ENCODE measurements at places on chromosomes 3 and 15.

GRCh38 chr15:91482799-91483198, 370.7 kb upstream of the SLCO3A1 start:
- no peaks in the 10 kb centered on the region for H3K27me3 ChIP-seq
- H3K27ac ChIP-seq, result no peak overlapping the region
- H3K36me3 ChIP-seq, result no peaks in the 10 kb centered on the region

GRCh38 chr3:106135451-106136160, 266.8 kb upstream of the CBLB start:
- DNase-seq, result no peak
- H3K4me1 ChIP-seq, result no peaks in the 10 kb centered on the region
- H3K36me3 ChIP-seq, result no peaks in the 10 kb centered on the region
- no peak overlapping the region for H3K27ac ChIP-seq

DNA sequence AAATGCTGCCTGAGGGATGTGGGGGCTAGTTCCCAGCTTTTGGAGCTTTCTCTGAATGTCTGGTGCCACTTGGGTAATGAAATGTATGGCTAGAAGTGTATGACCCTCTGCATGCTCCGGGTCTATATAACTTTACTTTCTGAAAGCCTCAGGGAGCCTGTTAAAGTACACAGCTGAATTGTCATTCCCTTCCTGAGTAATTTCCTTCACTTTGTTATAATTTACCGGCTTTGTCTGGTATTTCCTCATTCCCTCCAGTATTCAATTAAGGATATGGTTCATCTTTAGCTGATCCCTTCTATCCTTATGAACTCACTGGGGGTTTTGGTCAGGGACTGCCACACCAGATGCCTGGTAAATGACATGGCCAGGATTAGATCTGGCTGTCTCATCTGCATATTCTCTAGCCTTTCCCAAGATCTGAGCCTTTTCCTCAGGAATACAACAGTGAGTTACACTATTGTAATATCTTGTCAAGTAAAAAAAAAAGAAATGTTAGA, 620.3 kb downstream of the ZPLD1 start:
- H3K27ac ChIP-seq, result no peak overlapping the region
- H3K4me1 ChIP-seq, result no peaks in the 10 kb centered on the region
- DNase-seq, result no peak
- H3K36me3 ChIP-seq, result no peaks in the 10 kb centered on the region

DNA sequence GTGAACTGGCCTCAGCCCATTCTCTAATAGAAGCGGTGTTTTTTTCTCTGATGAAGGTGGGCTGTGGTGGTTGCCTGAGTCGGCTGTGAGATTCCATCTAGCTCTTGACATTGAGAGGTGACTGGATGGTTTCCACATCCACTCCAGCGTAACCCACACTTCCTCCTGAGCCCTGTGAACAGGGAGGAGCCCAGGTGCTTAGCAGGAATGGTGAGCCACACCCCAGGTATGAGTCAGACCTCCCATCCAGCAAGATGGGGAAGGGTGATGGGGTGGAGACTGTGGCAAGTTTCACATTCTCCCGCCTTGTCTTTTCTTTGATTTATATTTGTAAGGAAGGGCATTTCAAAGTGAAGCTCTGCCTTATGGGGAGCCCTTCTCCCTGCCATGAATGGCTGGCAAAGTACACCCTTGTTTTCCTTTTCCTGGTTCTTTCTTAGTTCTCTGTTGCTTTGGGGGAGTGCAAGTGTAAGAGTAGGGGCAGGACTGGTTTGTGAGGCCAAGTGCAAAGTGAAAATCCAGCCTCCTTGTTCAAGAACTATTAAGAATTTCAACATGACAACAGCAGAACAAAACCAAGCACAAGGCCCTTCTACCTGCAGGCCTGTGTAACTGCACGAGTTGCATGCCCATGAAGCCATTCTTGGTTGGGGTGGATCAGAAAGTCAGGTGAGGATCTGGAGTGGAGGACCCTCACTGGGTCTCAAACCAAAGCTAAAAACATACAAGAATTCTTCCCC, 4.6 kb upstream of the TPRG1 start:
- H3K4me3 ChIP-seq, result no peak overlapping the region
- no peaks in the 10 kb centered on the region for H3K4me1 ChIP-seq
- H3K27ac ChIP-seq, result no peak overlapping the region
- no peaks in the 10 kb centered on the region for H3K36me3 ChIP-seq
- DNase-seq, result no peak
- no peaks in the 10 kb centered on the region for H3K27me3 ChIP-seq

- no peak overlapping the region for H3K27ac ChIP-seq
- no peaks in the 10 kb centered on the region for H3K36me3 ChIP-seq
- no peaks in the 10 kb centered on the region for H3K4me1 ChIP-seq
- H3K4me3 ChIP-seq, result no peak overlapping the region
- no peak for DNase-seq
- no peaks in the 10 kb centered on the region for H3K27me3 ChIP-seq
Measured at GRCh38 chr15:57377478-57377847, 1.2 kb downstream of the CGNL1 start.

GRCh38 chr3:20077068-20077467, 36.8 kb downstream of the KAT2B start:
- H3K4me3 ChIP-seq, result no peak overlapping the region
- H3K27me3 ChIP-seq, result no peaks in the 10 kb centered on the region
- no peak for DNase-seq
- peaks cover 7% of the 10 kb centered on the region for H3K4me1 ChIP-seq

GRCh38 chr3:20462723-20463122, 276.7 kb upstream of the SGO1 start:
- DNase-seq, result no peak
- H3K4me1 ChIP-seq, result no peaks in the 10 kb centered on the region
- no peaks in the 10 kb centered on the region for H3K36me3 ChIP-seq
- H3K4me3 ChIP-seq, result no peak overlapping the region

- no peak for DNase-seq
- H3K27ac ChIP-seq, result no peak overlapping the region
- no peak overlapping the region for H3K4me3 ChIP-seq
- no peaks in the 10 kb centered on the region for H3K4me1 ChIP-seq
- H3K27me3 ChIP-seq, result no peaks in the 10 kb centered on the region
Measured at GRCh38 chr3:141643796-141644195, 94.3 kb upstream of the RNF7 start.

DNA sequence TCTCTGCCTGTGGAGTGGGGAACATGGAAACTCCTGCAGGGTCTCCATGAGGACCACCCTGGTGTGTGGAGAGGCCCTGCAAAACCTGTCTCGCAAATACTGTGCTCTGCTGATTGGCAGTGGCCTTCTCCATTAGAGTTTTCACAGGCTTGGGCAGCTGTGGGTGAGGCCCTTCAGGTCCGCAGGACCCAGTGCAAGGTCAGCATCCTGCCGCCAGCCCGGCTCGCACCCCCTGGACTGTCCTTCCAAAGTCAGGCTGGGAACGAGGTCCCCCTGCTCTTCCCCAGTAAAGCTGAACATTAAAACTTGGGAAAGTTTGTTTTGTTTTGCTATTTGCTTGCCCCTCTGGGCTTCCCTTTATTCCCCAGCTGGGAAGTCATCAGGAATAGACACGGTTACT, 85.0 kb upstream of the PLXNA1 start:
- no peak overlapping the region for H3K4me3 ChIP-seq
- H3K27me3 ChIP-seq, result no peaks in the 10 kb centered on the region
- DNase-seq, result no peak
- H3K27ac ChIP-seq, result no peak overlapping the region

GRCh38 chr3:11173828-11174465, 19.7 kb downstream of the HRH1 start:
- no peak for DNase-seq
- H3K27ac ChIP-seq, result no peak overlapping the region

DNA sequence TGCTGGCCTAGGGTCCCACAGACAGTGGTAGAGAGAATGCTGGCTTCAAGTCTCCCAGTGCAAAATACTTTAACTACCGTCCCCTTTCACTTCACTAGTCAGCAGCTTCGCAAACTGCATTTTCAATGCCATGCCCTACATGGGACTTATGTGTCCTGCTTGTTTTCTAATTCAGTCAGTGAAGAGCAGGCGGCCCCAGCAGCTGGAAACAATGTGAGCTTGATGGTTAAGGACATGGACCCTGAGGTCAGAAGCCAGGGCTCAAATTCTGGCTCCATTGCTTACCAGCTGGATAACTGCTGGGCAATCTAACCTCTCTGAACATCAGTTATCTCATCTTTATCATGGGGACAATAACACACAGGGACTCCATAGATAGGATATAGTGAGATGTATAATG, 58.4 kb downstream of the SLC12A8 start:
- H3K36me3 ChIP-seq, result no peaks in the 10 kb centered on the region
- H3K4me1 ChIP-seq, result no peaks in the 10 kb centered on the region
- no peak overlapping the region for H3K27ac ChIP-seq

- no peak overlapping the region for H3K4me3 ChIP-seq
- H3K36me3 ChIP-seq, result no peaks in the 10 kb centered on the region
- no peaks in the 10 kb centered on the region for H3K27me3 ChIP-seq
- H3K27ac ChIP-seq, result no peak overlapping the region
- DNase-seq, result no peak
- H3K4me1 ChIP-seq, result no peaks in the 10 kb centered on the region
Measured at GRCh38 chr15:43287254-43287653, 20.5 kb upstream of the TGM5 start.

GRCh38 chr3:43455233-43455632, 166.6 kb downstream of the ANO10 start:
- H3K4me1 ChIP-seq, result no peaks in the 10 kb centered on the region
- H3K27me3 ChIP-seq, result no peaks in the 10 kb centered on the region
- H3K4me3 ChIP-seq, result no peak overlapping the region
- no peak overlapping the region for H3K27ac ChIP-seq
- no peak for DNase-seq

DNA sequence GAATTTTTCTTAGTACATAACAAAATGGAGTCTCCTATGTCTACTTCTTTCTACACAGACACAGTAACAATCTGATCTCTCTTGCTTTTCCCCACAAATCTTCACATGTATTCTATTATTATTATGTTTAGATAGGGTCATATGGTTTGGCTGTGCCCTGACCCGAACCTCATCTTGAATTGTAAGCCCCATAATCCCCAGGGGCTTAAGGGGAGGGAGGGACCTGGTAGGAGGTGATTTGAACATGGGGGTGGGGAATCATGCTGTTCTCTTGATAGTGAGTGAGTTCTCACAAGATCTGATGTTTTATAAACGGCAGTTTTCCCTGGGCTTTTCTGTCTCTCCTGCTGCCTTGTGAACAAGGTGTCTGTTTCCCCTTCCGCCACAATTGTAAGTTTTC, 86.7 kb upstream of the SELENOK start:
- H3K36me3 ChIP-seq, result no peaks in the 10 kb centered on the region
- no peak for DNase-seq
- H3K27me3 ChIP-seq, result no peaks in the 10 kb centered on the region
- no peaks in the 10 kb centered on the region for H3K4me1 ChIP-seq

DNA sequence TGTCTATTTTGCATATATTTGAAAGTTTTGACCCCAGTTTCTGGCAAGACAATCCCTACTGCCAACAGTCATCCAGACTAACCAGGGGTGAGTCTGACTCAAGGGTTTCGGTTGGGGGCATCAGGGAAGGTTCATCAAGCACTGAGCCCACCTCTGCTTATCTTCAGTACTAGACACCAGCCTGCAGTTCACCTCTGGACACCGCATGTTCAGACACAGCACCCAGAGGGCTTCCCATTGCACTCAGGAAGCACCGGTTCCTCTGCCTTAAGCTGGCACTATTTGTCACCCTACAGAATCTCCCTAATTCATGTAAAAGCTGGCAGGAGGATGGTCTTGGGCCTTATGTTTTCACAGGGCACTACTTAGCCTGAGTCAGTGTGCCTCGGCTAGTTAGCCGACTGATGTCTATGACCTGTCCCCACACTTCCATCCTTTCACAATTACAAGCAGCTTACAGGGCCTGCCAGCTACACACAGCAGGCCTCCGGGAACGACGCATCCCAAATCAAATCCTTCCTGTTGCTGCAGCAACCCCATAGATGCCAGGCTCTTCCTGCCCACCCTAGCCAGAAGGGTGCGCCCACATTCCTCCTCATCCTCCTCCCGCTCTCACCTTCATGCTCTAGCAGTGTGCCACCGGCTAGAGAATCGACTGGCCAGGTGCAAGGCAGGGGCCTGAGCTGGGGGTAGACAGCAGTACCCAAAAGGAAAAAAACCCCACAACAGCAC, 52.5 kb downstream of the SH3BP5 start:
- no peak overlapping the region for H3K4me3 ChIP-seq
- peaks cover 48% of the 10 kb centered on the region for H3K4me1 ChIP-seq
- no peak for DNase-seq

DNA sequence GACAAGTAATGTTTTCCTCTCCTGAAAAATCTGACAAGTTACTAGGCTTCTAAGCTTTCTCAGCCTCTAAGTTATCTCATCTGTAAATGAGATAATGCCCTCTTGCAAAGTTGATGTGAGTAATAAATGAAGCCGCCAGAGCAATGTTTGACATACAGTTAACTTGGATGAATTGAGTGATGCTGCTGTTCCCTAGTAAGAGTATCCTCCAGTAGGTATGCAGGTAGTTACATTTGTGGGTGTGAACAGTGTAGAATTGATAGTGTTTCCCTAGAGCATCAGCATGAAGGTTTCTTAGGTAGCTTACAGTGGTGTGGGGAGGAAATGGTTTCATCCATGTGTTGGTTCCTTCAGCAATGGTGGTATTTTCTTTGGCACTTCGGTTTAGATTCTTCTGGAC, 3.4 kb downstream of the ATP2C1 start:
- H3K27me3 ChIP-seq, result no peaks in the 10 kb centered on the region
- no peak overlapping the region for H3K27ac ChIP-seq
- no peaks in the 10 kb centered on the region for H3K36me3 ChIP-seq
- H3K4me3 ChIP-seq, result no peak overlapping the region
- no peak for DNase-seq

GRCh38 chr3:46200211-46200610, 7.9 kb downstream of the CCR1 start:
- DNase-seq, result no peak
- no peaks in the 10 kb centered on the region for H3K4me1 ChIP-seq
- no peaks in the 10 kb centered on the region for H3K36me3 ChIP-seq
- H3K27ac ChIP-seq, result no peak overlapping the region
- no peak overlapping the region for H3K4me3 ChIP-seq

DNA sequence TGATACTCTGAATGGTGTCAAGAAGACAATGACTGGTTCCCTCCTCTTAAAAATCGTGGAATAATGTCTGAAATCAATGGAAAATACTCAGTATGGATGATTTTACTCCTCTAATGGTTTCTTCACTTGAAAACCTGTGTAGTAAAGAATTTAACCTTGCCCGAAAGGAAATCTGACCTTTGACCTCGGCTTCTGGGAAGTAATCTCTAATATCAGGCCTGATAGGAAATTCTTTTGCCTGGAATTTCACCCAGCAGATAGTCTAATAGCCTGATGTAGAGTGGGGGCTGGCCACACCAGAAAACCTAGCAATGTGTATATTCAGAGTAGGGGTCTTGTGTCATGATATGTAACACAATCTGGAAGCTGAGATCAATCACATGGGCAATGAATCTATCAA, 91.5 kb upstream of the GOLIM4 start:
- no peaks in the 10 kb centered on the region for H3K36me3 ChIP-seq
- H3K27ac ChIP-seq, result no peak overlapping the region
- H3K4me3 ChIP-seq, result no peak overlapping the region
- no peaks in the 10 kb centered on the region for H3K27me3 ChIP-seq
- no peaks in the 10 kb centered on the region for H3K4me1 ChIP-seq

- no peaks in the 10 kb centered on the region for H3K4me1 ChIP-seq
- H3K36me3 ChIP-seq, result no peaks in the 10 kb centered on the region
- DNase-seq, result no peak
- no peak overlapping the region for H3K4me3 ChIP-seq
Measured at GRCh38 chr15:40633178-40633577, 39.1 kb downstream of the KNL1 start.
